CD8-positive, alpha-beta memory T cell (primary cell): ENCODE measurements at places on chromosomes 2 and 18.

DNA sequence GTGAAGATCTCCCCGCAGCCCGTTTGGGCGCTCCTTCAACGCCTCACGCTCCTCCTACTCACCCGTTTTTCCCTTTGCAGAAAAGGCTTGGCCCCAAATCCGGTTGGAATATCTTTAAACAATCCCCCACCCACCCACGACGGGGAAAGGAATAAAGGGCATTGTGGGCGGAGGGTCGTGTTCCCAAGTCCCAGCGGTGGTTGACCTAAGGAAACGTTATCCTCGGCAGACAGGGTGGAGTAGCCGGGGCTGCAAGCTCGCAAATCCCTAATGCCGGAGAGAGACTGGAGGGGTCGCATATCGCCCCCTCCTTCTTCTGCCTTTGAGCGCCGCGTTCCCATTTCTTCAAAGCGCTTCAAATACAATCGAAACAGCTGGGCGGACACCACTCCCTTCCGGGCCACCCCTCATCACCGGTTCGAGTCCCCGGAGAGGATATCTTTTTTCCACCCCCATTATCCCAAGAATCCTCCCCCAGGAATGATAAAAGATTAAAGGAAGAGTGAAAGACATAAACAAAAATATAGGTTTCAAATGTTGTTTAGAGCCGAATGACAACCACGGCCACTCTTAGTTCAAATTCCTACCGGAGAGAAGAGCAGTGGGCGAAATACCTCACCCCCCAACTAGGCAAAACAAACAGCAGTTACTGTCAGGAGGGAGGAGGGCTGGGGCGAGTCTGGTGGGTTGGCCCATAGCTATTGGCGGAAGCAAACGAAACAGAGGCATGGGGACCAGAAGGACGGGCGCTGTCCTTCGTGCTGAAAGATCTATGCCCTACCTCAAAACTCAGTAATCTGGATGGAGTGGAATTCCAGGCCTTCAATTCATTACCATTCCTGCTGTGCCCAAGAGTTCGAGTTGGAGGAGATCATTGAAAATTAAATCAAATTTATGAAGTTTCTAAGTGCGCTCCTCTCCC, 2.8 kb upstream of the GAD1 start:
- peak; percentile 26 for DNase-seq

GRCh38 chr2:85924522-85924921, 35.7 kb upstream of the ST3GAL5 start:
- DNase-seq, result no peak

- DNase-seq, result no peak
Observed at GRCh38 chr2:133204421-133204820, 363.8 kb downstream of the NCKAP5 start.

- no peak for DNase-seq
Observed at GRCh38 chr2:184444217-184444616, 154.1 kb upstream of the ZNF804A start.

GRCh38 chr18:31954349-31954748, 11.4 kb upstream of the TRAPPC8 start:
- DNase-seq, result no peak

- no peak for DNase-seq
Observed at GRCh38 chr2:157184161-157184895, 73.2 kb upstream of the GALNT5 start.
